ENCODE measurements at places on chromosomes 4 and X.

GRCh38 chrX:23826653-23827052, 43.7 kb downstream of the SAT1 start:
- no peak for DNase-seq

GRCh38 chrX:111447298-111447697, 35.3 kb upstream of the DCX start:
- no peak for DNase-seq

- peak; percentile 22 for DNase-seq
These were observed 36.1 kb upstream of the IQSEC2 start for GRCh38 chrX:53317365-53318069.

- no peak for DNase-seq
These were observed 21.4 kb downstream of the MFAP3L start for GRCh38 chr4:170004651-170005295.

GRCh38 chrX:46366381-46367207, 178.6 kb downstream of the ZNF674 start:
- DNase-seq = no peak

GRCh38 chr4:106426069-106426468, 57.5 kb upstream of the GIMD1 start:
- no peak for DNase-seq

- no peak for DNase-seq
These were observed 89.9 kb upstream of the DHX15 start for GRCh38 chr4:24674279-24674678.

DNA sequence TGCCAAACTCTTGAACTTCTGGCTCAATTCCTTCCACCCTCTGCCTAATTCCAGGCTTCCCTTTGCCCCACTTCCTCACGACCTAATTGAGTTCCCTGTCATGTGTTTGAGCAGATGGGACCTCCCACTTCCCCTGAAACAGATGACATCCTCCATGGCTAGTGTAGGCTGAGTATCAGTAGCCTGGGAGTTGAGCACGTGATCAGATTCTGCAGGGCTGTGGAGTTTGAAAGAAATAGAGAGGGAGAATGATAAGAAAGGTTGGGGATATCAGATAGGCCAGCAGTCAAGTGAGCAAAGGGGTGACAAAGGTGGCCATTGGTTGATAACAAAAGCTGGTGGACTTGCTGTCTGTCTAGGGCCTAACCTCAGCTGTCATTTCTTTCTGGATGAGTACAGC, 18.8 kb upstream of the NWD2 start:
- no peak for DNase-seq

DNA sequence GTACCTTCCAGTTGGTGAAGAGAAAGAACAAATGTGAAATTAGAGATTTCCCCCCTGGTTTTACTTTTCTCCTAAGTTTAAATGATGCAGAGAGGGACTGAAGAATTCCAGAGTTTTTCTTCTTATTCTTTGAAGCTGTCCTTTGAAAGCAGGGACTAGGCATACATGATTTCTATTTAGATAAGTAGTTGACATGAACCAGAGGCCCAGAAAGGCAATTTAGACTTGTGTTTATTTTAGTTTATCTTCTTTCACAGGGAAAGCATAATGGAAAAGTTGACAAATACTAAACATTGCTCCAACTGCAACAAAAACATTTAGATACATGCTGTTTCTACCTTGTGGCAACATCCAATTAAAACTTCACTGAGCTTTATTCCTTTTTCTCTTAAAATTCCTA, 32.0 kb downstream of the PTPN13 start:
- no peak for DNase-seq

- no peak for DNase-seq
These were observed 722 bp downstream of the FGF16 start for GRCh38 chrX:77447653-77448569.

- DNase-seq = no peak
These were observed 5.3 kb upstream of the OTC start for GRCh38 chrX:38347136-38347535.

- no peak for DNase-seq
These were observed 143.6 kb downstream of the RCHY1 start for GRCh38 chr4:75370576-75370975.

DNA sequence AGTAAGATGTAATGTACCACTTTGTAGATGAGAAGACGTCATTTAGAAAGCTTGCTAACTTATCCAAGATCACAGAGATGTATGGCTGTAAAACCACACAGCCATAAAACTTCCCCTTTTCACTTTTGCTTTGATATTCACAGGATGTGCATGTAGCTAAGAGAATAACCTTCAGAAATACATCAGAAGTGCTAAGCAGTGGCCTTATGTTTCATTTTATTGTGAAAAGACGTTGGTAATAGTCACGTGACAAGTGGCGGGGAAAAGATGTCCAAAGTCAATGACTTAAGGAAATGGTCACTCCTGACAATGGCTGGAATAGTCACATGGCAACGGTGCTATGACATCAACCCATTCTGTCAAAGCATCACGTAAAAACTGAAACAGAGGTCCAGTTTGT, 12.9 kb upstream of the WDR17 start:
- no peak for DNase-seq

- no peak for DNase-seq
These were observed 13.0 kb upstream of the ELF2 start for GRCh38 chr4:139189972-139190371.

DNA sequence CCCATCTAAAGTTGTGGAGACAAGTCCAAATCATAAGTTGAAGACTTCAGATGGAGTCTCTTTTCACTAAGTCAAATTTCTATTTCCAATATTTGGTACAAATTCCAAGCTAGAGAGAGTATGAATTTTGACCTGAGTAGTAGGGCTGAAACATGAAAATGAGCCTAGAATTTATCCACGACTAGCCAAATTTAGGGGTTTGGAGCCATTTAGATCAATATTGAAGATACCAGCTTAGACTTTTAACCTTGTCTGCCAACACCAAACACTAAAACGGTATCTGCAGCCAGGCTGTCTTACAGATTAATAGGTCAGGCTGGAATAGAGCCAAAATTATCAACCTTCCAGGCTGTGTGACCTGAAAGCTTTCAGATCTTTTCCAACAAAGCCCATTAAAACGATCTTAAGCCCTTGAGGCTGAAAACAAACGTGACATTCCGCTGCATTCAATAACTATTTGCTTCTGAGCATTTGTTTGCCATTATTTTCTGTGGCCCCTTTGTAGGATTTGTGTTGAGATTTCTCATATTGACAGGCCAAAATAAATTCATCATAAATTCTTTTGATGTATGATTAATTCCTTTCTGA, 268.7 kb upstream of the DKK2 start:
- no peak for DNase-seq

- no peak for DNase-seq
These were observed 181.4 kb upstream of the UGT8 start for GRCh38 chr4:114417214-114417613.

GRCh38 chrX:43898406-43899035, 16.3 kb upstream of the MAOB start:
- DNase-seq = no peak

GRCh38 chr4:5845035-5845905, 47.6 kb downstream of the CRMP1 start:
- no peak for DNase-seq

DNA sequence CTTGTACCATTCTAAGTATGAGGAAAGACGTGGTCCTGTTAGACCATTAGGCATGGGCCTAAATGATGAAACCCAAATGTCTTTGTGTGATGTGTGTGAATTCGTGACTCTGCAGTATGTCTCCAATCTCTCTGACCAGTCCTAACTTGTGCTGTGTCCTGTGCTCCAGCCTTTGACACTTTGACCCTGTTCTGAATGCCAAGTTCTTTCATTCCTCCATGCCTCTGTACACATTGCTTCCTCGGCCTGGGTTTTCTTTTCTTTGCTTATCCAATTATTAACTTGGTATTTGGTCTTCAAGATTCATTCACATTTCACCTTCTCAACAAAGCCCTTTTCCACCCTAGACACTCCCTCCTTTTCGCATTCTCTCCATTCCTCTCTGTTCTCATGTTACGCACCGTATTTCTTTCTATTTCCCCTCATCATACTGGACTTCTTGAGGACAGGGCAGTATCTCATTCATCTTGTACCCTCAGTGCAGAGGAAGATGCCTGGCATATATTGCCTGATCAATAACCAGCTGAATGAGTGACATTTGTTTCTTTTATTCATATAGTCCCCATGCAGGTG, 138.7 kb downstream of the F11 start:
- no peak for DNase-seq

- no peak for DNase-seq
These were observed 311.4 kb upstream of the FSTL5 start for GRCh38 chr4:162475246-162475645.

GRCh38 chr4:157204634-157205244, 15.8 kb upstream of the GRIA2 start:
- no peak for DNase-seq

DNA sequence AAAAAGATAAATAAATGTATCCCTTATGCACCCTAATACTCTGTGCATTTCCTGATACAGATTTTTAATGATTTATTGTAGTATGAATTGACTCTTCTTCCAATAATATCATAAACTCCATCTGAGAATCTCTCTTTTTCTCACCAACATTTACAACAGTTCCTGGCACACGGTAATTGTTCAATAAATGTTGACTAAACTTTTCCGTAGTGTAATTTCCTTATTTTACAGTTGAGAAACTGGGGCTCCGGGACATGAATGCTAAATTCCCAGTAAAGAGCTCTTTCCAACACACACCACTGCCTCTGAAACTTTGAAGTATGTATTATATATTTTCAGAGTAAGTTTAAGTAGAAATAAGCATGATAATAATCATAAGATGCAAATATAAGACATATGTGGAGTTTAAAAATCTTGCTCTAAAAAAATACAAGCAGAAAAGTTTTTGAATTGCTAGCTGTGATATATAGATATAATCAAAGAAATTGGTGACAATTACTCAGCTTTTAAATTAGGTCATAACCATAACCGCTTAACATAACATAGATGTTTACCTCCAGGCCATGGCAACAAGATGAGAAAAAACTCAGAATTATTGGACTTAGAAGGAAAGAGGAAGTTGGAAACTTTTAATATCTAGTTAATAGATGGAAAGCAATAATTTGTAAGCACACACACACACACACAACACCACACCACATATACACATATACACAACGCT, 28.2 kb upstream of the ANTXR2 start:
- no peak for DNase-seq

DNA sequence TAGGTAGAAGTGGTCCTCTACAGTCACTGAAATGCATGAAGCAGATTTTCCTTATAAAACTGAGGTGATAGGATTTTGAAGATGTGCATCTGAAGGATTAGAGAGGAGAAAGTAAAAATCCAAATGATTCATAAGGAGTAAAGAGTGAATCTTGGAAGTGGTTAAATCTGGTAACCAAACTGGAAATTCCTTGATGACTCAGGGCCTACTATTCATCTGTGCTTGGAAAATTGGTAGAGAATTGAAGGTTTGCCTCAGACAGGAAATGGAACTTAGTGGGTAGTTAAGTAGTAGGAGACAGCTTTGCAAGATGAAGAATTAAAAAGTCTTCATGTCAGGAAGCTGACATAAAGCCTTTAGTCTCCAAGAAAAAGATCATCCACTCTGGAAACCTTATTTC, 368.9 kb upstream of the CTSO start:
- DNase-seq = no peak

DNA sequence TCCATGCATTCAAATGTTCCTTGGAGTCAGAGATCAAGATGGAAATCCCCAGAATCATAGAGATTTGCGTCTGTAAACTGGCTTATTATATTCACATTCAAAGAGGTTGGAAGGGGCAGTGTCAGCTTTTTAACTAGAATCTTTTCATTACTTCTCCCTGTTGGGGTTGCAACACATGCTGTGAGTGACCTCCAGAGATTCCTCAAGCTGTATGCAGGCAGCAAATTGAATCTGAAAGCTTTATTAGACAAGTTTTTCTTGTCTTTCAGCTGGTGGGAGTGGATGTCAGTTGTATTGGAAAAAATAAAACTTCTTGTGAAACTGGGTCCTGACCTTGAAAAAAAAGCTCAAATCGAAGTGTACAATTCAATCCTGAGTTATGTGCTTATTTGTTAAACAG, 736.5 kb upstream of the FTHL17 start:
- no peak for DNase-seq

DNA sequence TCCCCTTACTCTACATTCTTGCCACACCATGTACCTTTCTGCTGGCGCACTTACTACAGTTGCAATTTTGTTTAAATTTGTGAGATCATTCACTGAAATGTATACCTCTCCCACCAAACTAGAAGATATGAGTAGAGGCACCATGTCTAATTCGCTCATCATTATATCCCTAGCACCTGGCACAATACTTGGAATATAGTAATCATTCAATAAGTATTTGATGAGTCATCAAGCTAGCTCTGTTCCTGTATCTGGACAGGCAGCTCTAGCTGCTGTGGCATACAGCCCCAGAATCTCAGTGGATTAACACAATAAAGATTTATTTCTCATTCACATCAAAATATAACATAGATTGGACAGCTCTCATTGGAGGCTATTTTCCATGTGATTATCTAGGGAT, 245.9 kb downstream of the IDS start:
- DNase-seq = no peak
